T-helper 1 cell (primary cell): ENCODE measurements at places on chromosomes 11 and 22.

DNA sequence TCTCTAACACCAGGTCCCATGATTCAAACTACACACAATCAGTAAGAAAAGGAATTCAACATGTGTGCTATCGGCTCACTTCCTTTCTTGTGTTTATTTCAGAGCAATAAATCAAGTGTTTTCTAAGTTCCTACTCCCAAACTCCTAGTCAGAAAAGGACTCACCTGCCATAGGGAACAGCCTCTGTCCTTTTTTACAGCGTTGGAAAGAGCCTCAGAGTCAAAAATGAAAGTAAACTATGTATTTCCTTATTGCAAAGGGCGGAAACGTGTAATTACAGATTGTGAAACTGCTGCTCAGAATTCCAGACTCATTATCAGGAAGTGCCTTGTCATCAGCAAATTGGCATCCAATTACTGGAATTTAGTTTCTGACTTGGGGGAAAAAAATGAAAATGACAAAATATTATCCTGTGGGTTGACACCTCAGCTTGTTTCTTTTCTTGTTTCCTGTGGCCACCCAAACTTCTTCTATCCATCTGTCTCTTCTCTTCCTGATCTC is at the start of gene CASP4:
TSS of gene CASP4 (minus strand) at position 220 of the 501 bp plus-strand sequence. CDS start at position 171, 49 bp downstream.
- peak; percentile 73 for DNase-seq

DNA sequence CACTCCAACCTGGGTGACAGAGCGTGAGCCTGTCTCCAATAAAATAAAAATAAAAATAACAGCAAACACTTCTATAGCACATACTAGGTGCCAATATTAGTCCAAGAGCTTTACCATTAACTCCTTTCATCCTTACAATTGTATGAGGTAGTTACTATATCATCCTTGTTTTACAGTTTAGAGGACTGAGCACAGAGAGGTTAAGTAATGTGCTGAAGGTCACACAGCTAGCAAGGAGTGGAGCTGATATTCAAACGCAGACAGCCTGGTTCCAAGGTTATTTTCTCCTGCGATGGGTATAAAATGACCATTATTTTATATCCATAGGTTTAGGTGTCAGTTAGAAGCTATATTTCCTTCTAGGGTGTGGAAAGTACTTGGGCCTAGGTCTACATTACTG is 80.7 kb upstream of the LMO1 start:
- DNase-seq, result no peak

DNA sequence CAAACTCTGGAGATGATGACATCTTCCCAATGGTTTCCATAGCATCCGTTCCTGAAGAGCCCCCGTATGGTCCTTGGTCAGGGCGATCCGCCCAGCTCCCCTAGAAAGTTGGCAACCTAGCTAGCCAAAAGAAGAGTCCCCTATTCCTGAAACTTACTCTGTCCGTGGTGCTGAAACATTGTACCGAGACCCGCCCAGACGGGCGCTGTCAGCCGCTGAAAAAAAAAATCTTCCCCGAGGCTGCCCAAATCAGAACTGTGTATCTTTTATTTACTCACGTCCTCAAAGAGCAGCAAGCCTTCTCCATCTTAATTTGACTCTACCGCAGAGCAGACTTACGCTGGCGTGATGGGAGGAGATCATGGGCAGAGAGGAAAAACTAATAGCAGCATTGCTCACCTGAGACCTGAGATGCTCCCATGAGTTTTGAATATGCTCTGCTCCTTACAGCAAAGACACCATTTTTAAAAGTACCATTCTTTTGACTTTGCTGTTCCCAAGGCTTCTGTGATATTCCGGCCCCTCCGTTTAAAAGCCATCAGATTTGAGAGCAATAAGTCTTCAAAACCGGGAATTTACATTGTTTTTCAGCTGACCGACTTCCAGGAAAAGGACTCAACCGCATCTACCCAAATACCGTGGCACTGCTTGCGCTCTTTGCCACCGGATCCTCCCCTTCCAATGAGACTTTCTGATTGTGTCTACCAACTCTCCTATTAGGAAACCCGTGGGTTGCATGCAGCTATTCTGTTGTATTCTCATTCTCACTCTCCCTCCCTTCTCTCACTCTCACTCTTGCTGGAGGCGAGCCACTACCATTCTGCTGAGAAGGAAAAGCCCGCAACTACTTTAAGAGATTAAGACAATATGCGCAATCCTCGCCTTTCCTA is at the start of gene SLC17A6:
TSS of gene SLC17A6 (plus strand) at position 786 of the 890 bp plus-strand sequence. CDS start 153 bp downstream, outside the sequence.
- no peak for DNase-seq

DNA sequence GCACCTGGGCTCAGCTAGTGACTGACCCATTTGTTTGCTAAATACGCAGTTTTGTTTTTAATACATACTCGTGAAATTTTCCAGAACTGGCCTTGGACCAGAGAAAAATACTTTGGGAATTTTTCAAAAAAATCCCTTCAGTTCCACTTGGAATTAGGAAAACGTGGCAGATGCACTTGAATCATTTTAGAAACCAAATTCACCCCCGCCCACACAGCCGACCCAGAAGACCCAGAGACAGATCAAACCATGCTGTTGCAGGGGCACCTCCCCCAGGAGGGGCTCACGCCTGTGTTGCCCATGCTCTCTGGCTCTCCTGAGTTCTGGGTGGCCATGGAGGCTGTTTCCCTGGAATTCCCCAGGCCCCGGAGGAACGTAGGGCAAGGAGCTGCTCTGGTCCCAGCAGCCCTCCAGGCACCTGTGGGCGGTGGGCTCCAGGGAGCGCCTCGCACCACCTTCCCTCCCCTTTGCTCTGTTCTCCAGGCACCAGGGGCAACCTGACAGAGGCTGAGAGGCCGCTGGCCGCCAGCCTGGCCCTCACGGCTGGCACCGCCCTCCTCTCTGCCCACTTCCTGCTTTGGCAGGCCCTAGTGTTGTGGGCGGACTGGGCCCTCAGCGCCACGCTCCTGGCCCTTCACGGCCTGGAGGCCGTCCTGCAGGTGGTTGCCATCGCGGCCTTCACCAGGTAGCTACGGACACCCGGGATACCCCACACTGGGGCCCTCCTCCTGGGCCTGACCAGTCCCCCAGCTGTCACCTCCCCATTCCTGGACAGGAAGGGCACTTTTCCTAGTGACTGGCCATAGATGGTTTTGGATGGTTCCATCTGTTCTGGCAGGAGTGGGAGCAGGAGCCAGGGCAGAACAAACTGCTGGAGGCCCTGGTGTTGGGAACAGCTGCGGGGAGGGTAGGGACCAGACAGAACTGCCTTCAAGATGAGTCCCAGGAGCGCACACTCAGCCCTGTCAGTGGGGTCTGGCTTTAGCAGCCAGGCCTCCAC is 3.3 kb upstream of the EPS8L2 start:
- no peak for DNase-seq

DNA sequence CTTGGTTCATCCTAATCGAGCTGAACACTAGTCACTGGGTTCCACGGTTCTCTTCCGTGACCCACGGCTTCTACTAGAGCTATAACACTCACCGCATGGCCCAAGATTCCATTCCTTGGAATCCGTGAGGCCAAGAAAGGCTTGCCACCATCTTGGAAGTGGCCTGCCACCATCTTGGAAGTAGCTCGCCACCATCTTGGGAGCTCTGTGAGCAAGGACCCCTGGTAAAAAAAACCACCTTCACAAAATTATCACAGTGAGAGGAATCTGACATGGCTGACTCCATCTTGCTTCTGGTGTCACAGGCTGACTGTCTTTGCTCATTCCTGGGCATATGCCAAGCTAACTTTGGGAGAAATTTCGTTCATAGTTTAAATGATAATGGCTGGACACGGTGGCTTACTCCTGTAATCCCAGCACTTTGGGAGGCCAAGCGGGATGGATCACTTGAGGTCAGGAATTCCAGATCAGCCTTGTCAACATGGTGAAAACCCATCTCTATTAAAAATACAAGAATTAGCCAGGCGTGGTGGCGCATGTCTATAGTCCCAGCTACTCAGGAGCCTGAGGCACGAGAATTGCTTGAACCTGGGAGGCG is 18.9 kb upstream of the KCTD14 start:
- DNase-seq, result no peak

- no peak for DNase-seq
Measured at GRCh38 chr11:27191639-27192038, 151.0 kb downstream of the BBOX1 start.

DNA sequence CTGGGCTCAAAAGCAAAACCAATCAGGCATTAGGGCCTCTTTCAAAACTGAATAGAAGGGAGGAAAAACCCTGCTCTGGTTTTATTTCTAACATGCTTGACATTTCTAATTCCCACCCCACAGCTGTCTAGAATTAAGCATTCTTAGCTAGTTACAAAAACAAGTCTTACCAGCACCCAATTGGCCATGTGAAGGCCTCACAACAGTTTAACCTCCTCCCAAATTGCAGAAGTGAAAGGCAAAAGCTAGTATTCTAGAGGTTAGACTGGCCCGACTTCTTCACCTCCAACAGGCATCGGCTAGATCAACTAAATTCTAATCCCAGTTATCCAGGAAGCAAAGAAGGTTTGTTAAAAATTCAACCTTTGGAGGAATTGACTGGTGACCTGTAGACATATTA is 6.5 kb downstream of the SF1 start:
- no peak for DNase-seq

- no peak for DNase-seq
Measured at GRCh38 chr11:113270080-113270479, 44.3 kb upstream of the TTC12 start.

GRCh38 chr11:128518493-128519207 is 68.7 kb downstream of the ETS1 start:
- no peak for DNase-seq

GRCh38 chr11:5922749-5923426 is 19.2 kb upstream of the OR56A3 start:
- no peak for DNase-seq

DNA sequence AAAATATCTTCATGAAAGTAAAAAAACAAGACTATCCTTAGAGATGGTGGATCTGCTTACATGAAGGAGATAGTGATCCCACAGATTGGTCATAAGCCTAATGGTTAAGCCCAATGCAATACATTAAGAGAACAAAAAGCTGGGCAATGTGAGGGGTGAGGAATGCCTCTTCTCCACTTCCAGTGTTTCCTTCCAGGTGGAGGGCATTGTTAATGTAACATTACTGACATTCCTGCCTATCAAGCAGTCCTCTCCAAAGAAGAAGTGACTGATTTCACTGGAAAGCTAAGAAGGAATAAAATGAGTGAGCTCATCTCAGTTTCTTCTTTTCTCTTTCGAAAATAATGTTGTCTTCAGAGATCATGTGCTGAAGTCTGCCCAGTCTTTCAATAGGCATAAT is 207.8 kb downstream of the RAB38 start:
- DNase-seq, result no peak
